ENCODE measurements at places on chromosomes 1 and 21.

DNA sequence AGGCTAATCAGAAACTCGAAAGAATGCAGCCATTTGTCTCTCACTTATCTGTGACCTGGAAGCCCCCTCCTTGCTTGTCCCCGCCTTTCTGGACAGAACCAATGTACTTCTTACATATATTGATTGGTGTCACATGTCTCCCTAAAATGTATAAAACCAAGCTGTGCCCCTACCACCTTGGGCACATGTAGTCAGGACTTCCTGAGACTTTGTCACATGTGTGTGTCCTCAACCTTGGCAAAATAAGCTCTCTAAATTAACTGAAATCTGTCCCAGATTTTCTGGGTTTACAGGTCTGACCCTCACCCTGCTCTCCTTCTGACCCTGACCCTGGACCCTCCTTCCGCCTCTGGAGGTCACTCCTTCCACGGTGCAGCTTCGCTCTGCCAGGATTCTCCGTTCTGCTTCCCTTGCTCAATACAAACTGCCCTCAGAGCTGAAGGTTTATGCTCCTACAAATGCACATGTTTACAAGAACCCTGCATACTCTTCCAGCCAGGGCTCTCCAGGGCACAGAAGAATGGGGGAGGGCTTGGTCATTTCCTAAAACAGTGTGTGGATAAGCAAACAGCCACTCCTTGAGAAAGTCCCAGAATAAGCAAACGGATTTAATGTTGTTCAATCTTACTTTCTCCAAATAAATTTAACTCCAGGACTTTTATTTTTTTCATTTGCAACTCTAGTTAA lies 160.5 kb downstream of the ACTL8 start:
- DNase-seq = no peak

DNA sequence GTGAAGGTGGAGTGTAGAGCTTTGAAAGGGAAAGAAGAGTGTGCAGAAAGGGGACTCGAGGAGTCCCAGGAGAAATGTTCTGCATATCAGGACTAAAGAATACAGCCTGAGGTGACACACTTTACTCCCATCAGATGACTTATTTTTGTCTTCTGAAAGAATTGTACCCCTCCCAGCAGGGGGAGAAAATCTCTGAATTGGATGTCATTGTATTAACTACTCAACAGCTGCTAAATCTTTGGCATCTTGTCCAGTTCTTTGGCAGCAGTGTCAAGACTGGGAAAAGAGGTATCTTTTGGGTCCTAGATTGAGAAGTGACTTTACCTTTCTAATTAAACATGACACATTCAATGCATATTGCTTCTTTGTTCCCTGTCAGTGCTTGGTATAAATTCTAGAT lies 18.9 kb downstream of the UBE4B start:
- no peak for DNase-seq

- DNase-seq = no peak
Measured at GRCh38 chr1:87820668-87821334, 492.1 kb downstream of the LMO4 start.

DNA sequence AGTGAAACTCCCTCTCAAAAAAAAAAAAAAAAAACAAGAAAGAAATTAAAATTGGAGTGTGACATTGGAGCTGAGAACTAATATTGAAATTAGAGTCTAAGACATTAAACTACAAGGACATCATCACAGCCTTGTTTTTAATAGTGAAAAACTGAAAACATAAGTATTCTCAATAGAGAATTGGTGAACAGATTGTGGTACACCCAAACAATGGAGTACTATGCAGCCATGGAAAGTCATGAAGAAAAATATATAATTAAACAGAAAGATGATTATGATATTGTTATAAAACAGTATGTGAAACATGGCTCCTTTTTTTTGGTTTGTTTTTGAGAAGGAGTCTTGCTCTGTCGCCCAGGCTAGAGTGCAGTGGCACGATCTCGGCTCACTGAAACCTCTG lies 43.4 kb downstream of the NCMAP start:
- DNase-seq = no peak

- DNase-seq = no peak
Measured at GRCh38 chr1:175148068-175148467, 44.5 kb downstream of the KIAA0040 start.

DNA sequence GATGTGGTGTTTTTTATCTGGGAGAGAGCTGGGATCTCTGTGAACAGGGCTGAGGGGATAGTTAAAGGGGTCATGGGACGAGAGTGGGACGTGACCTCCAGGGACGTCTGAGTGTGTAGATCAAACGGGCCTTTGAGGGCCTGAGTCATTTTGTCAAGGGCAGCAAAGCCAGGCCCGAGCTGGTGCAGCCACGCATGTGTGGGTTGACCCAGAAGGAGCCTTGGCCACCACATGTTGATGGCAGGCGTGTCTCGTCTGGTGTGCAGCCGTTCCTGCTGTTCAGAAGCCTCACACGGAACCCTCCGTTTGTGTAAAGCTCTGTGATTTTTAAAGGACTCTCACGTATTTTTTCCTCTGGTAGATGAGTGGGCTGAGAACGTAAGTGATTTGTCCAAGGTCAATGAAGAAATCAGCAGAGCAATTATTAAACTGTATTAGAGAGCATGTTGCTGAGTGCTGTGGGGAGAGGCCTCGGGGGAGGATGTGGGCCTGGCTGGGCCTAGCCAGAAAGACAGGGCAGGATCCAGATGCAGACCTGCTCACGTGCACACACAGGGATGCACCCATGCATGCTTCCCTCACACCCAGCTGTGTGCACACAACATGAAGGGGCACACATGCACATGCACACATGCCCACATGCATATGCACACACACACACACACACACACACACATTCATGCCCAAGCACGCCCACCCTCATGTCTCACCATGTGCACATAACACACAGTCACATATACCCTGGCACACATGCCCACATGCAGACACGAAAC lies 89.8 kb downstream of the AJAP1 start:
- DNase-seq = no peak

DNA sequence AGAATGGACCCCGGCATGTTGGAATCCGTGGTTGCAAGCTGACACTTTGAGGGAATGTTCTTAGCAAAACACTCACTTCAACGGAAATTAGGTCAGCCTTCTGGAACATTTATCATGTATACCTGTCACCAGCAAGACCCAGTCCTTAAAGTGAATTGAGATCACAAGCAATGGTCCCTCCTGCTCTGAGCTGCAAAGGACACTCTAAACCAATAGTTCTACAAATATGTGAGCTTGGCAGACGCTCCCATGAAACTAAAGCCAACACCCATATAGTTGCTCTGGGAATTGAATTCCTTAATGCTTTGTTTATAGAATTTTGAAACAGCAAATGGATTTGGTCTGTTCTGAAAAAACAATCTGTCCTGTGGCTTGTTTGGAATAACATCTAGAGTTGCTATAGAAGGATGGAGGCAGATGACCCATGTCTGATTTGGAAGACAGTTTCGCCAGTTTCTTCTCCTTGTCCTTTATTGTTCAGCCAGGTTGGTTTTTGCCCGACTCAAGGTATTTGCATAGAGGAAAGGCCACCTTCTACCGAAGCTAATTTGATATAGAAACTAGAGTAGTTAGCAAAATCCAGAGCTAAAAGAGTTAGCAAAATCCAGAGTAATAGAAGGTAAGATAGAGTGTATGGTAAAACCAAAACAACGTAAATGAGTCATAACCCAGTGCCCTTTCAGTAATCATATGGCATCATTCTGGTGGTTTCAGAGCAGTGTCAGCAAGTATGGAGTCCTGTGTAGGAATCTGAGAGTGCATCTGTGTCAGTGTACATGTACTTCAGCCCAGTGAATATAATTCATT lies 236.2 kb downstream of the NFIA start:
- no peak for DNase-seq
